ENCODE measurements at places on chromosomes 11 and 22.
A peak's percentile ranks its signal among the peaks of the same experiment; 100 is the strongest.

DNA sequence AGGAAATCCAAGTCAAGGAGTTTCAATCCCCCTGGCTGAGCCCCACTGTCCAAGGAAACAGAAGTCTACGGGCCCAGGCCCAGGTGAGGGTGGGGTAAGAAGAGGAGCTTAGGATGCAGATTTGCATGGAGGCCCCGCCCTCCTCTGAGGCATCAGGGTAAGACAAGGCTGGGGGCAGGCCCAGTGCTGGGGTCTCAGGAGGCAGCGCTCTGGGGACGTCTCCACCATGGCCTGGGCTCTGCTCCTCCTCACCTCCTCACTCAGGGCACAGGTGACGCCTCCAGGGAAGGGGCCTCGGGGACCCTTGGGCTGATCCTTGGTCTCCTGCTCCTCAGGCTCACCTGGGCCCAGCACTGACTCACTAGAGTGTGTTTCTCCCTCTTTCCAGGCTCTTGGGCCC lies 31.3 kb upstream of the IGLL5 start:
- DNase-seq, result no peak
- no peak overlapping the region for H3K4me3 ChIP-seq
- H3K36me3 ChIP-seq, result no peaks in the 10 kb centered on the region
- no peaks in the 10 kb centered on the region for H3K4me1 ChIP-seq
- no peak overlapping the region for H3K27ac ChIP-seq

DNA sequence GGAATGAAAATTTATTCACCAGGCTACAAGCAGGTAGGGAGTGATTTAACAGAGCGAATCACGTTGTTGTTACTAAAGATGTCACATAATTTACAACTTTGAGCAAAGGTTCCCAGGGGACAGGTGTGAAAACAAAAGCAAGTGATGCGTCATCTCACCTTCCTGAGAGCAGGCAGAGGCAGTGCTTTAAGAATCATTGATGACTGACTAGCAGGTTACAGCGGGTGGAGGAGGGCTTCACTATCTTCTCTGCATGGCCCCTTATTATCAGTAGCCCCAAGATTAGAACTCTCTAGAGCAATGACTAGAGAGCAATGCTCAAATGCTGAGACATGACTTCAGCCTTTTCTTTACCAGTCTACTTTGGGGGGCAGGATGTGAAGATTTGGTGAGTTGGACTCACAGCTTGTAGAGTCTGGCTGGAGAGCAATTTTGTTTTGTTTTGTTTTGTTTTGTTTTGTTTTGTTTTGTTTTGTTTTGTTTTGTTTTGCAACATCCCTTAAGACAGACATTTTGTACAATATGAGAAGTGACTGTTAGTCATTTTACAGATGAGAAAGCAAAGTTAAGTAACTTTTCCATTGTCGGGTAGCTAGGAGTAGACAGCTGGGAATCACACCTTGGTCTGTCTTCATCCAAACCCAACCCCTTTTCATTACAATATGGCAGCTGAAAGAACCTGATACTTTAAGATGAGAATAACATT lies 84.8 kb downstream of the SLC1A2 start:
- no peaks in the 10 kb centered on the region for H3K27me3 ChIP-seq
- H3K27ac ChIP-seq, result no peak overlapping the region
- H3K4me3 ChIP-seq, result no peak overlapping the region
- DNase-seq, result peak; percentile 70
- H3K36me3 ChIP-seq, result no peaks in the 10 kb centered on the region

DNA sequence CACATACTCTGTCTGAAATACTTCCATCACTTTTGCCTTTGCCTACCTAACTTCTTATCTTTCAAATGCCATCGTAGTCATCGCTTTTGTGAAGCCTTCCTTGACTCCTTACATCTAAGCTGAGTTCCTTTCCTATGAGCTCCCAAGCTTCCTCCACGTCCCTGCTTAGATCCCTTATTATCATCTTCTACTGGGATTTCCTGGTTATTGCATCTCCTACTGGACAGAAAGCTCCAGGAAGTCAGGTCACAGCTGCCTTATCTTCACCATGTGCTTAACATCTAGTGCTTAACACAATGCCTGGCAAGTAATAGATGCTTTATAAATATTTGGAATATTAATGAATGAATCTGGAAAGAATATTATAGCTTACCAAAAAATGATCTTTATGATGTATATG lies 5.9 kb downstream of the YPEL4 start:
- H3K36me3 ChIP-seq, result peaks cover 2% of the 10 kb centered on the region
- no peaks in the 10 kb centered on the region for H3K27me3 ChIP-seq
- no peak overlapping the region for H3K27ac ChIP-seq
- no peak overlapping the region for H3K4me3 ChIP-seq

- no peaks in the 10 kb centered on the region for H3K4me1 ChIP-seq
- H3K27me3 ChIP-seq, result no peaks in the 10 kb centered on the region
- no peaks in the 10 kb centered on the region for H3K36me3 ChIP-seq
- peak; percentile 97 for DNase-seq
- no peak overlapping the region for H3K27ac ChIP-seq
These were observed 2.1 kb upstream of the MEI1 start for GRCh38 chr22:41697126-41697775.

- no peak overlapping the region for H3K27ac ChIP-seq
- no peak for DNase-seq
- no peaks in the 10 kb centered on the region for H3K36me3 ChIP-seq
- H3K4me1 ChIP-seq, result no peaks in the 10 kb centered on the region
These were observed 438.9 kb downstream of the TBC1D22A start for GRCh38 chr22:47201186-47201995.

- H3K27ac ChIP-seq, result no peak overlapping the region
- peak; percentile 78 for DNase-seq
- no peak overlapping the region for H3K4me3 ChIP-seq
- no peaks in the 10 kb centered on the region for H3K4me1 ChIP-seq
- no peaks in the 10 kb centered on the region for H3K27me3 ChIP-seq
These were observed 31.2 kb downstream of the MTMR3 start for GRCh38 chr22:29914165-29914564.

DNA sequence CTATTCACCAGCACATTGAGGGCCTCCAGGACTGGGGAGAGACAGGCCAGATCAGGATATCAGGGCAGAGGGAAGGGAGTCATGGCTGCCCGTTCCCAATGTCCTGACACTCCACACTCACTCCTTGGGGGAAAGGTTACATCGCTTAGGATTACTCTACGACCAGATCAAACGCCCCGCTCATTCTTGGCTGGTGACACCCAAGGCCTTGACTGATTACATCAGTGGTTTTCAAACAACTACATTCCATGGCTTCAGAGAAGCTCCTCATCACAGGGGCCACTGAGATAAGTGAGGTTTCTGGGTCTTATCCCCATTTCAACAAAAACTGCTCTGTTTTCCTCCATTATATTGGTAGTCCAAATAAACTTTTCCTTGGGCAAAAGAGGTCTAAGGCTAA lies 15.0 kb downstream of the UBE2L6 start:
- H3K4me1 ChIP-seq, result peaks cover 2% of the 10 kb centered on the region
- no peak overlapping the region for H3K4me3 ChIP-seq
- no peaks in the 10 kb centered on the region for H3K36me3 ChIP-seq

GRCh38 chr22:39474351-39475111 lies 17.7 kb downstream of the MGAT3 start:
- H3K27ac ChIP-seq, result peak overlapping the region; percentile 90
- no peaks in the 10 kb centered on the region for H3K27me3 ChIP-seq
- H3K4me1 ChIP-seq, result peaks cover 38% of the 10 kb centered on the region
- H3K4me3 ChIP-seq, result no peak overlapping the region
- peak; percentile 98 for DNase-seq

GRCh38 chr11:117384045-117384444 lies 56.4 kb downstream of the CEP164 start:
- no peaks in the 10 kb centered on the region for H3K27me3 ChIP-seq
- no peaks in the 10 kb centered on the region for H3K36me3 ChIP-seq
- no peak overlapping the region for H3K4me3 ChIP-seq
- H3K4me1 ChIP-seq, result no peaks in the 10 kb centered on the region
- DNase-seq, result no peak
- no peak overlapping the region for H3K27ac ChIP-seq

DNA sequence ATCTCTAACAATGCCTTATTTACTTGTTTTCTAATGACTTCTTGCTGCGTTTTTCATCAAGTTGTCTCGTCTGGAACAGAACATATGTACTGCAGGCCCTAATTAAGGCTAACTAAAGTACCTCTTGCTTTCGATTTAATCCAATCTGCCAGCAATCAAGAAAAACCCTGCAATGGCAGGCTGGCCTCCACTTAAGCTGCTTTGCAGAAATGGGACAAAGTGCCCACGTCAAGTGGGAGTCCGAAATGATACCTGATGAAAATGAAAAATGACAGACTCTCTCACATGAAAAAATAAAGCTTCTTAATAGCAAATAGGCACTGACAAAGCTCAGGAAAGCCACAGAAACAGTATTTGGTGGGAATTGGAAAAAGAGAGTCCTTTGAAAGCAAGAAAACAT lies 1454.7 kb downstream of the FAM181B start:
- H3K27ac ChIP-seq, result no peak overlapping the region
- no peaks in the 10 kb centered on the region for H3K4me1 ChIP-seq
- H3K27me3 ChIP-seq, result no peaks in the 10 kb centered on the region
